ENCODE measurements at places on chromosomes 5 and 9.

DNA sequence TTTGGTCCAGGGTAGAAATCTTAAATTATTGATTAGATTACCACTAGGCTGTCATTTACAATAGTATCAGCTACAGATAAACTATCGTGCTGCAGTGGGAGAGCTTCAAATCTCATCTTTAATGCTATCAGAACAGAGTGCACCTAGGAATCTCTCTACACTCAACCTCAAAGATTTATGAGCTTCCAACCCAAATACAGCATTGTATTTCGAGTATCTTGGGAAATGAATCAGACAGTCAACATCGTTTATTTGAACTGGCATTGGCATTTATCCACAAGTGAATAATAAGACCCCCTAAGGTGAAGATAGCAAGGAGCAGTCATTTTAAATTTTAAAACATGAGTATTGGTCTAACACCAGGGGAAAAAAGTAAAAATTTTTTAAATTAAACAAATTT is 1203.2 kb downstream of the CDH12 start:
- DNase-seq, result no peak

GRCh38 chr5:27083449-27084415 is 45.3 kb upstream of the CDH9 start:
- no peak for DNase-seq

GRCh38 chr9:123191260-123191659 is 77.1 kb downstream of the STRBP start:
- DNase-seq, result no peak

DNA sequence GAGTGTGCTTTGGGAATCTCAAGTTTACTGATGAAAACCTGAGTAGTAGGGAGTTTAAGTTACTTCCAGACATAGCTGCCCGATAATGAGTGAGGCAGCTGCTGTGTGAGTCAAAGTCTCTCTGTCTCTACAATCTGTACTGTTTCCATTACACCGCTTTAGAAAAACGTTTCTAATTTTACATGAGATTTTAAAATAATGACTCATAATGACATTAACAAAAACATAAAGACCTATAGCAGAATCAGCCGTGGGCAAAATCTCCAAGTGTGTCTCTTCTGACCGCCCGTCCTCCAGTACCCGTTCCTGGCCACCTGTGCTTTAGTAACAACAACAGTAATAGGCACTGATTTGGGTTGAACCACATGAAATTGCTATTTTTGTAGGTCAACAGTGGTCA is 69.6 kb upstream of the PRRC1 start:
- DNase-seq, result no peak

DNA sequence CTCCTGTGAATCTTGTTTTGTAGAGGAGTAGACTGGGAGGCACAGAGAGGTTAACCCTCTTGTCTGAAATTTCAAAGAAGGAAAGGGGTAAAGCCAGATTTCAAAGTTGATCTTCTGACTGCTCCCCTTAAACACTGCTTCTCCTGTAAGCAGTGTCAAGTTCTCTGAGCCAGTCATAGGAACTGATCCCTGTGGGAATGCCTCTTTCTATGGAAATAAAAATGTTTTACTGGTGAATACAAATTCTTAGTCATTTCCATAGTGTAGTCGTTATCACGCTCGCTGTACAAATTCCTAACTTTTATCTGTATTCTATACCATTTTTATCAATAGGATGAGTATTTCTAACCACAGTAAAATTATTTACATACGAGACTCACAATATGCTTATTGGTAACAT is 66.3 kb upstream of the PRRC1 start:
- DNase-seq, result no peak

GRCh38 chr9:134730011-134730760 is 88.6 kb downstream of the COL5A1 start:
- DNase-seq, result no peak
